ENCODE measurements at places on chromosomes 6 and 20. TPM values are rescaled to one million over a fixed set of nuclear protein-coding genes. Genes with fewer than 3 reads are reported as not detected.

Gene FRS3
- 4.2 TPM for total RNA-seq

Gene PACRG
- total RNA-seq: not detected

Gene LTA
- total RNA-seq: 165 TPM

Gene SLC35A1
- 6.8 TPM for total RNA-seq

Gene EYA4
- total RNA-seq: not detected

Gene HINT3
- 10.9 TPM for total RNA-seq

Gene PPP1R14C
- not detected for total RNA-seq

Gene HLA-DRB1
- 4.2 TPM for total RNA-seq

Gene PRR18
- total RNA-seq: not detected

Gene DLL1
- total RNA-seq: 3.2 TPM

Gene WFDC12
- not detected for total RNA-seq

Gene SCGN
- total RNA-seq: not detected

Gene BIRC7
- total RNA-seq: not detected

Gene APMAP
- total RNA-seq: 50.9 TPM

Gene C20orf96
- 5.1 TPM for total RNA-seq

Gene COL19A1
- total RNA-seq: 0.26 TPM

Gene IRF4
- total RNA-seq: 504 TPM

Gene PSMF1
- 138 TPM for total RNA-seq

Gene CDC25B
- total RNA-seq: 94.8 TPM

Gene TRIM40
- total RNA-seq: not detected

Gene HEY2
- total RNA-seq: not detected

Gene C4B
- total RNA-seq: 3.3 TPM

Gene CALHM6
- 3.1 TPM for total RNA-seq

Gene RBM24
- not detected for total RNA-seq

Gene TUBB2B
- total RNA-seq: 0.12 TPM

Gene GINM1
- total RNA-seq: 17.6 TPM

Gene LTB
- 52.3 TPM for total RNA-seq

Gene ERVFRD-1
- not detected for total RNA-seq

Gene KHDRBS2
- total RNA-seq: not detected

Gene TAPBP
- total RNA-seq: 184 TPM

Gene BANF2
- not detected for total RNA-seq

Gene CAP2
- not detected for total RNA-seq

Gene B3GAT2
- total RNA-seq: not detected

Gene MYCT1
- not detected for total RNA-seq

Gene TGM2
- total RNA-seq: not detected

Gene PGC
- total RNA-seq: not detected

Gene PNLDC1
- total RNA-seq: not detected

Gene DEF6
- 90.6 TPM for total RNA-seq

Gene SLC35D3
- not detected for total RNA-seq

Gene LIME1
- 4.1 TPM for total RNA-seq

Gene C6orf141
- 0.42 TPM for total RNA-seq

Gene SLC35F1
- not detected for total RNA-seq

Gene BPI
- total RNA-seq: not detected

Gene SLCO4A1
- total RNA-seq: 22.6 TPM

Gene LRRC73
- 0.10 TPM for total RNA-seq

Gene USP49
- 8.3 TPM for total RNA-seq

Gene PLCB1
- total RNA-seq: 1.2 TPM

Gene BLOC1S5
- total RNA-seq: 22.2 TPM

Gene CRIP3
- total RNA-seq: 3.1 TPM

Gene KIF25
- not detected for total RNA-seq

Gene FAM83D
- 13.6 TPM for total RNA-seq

Gene NQO2
- total RNA-seq: 18.8 TPM

Measured in activated naive CD4-positive, alpha-beta T cell treated with anti-CD3 and anti-CD28 coated beads for 36 hours (primary cell).